A172 (cell line): ENCODE measurements at places on chromosomes 1 and 21. TPM values are rescaled to one million over a fixed set of nuclear protein-coding genes. Genes with fewer than 3 reads are reported as not detected.

BARHL2 gene
- total RNA-seq: not detected in 2 replicates

PRR9 gene
- not detected in 2 replicates for total RNA-seq

TSTD1 gene
- total RNA-seq: not detected in 2 replicates

OR10T2 gene
- total RNA-seq: not detected in 2 replicates

ALX3 gene
- not detected in 2 replicates for total RNA-seq

NPHS2 gene
- not detected in 2 replicates for total RNA-seq
